IMR-90 (cell line): ENCODE measurements at places on chromosomes 16 and 17. TPM values are rescaled to one million over a fixed set of nuclear protein-coding genes. Genes with fewer than 3 reads are reported as not detected.

The CDH13 gene
- 45.8 and 74.7 TPM in 2 replicates for total RNA-seq

The SLC7A6OS gene
- total RNA-seq: 8.4 and 10.3 TPM in 2 replicates

The PSMC3IP gene
- 5.6 and 8.9 TPM in 2 replicates for total RNA-seq

The PIK3R5 gene
- not detected in 2 replicates for total RNA-seq

The FOXO3B gene
- 4.7 and 5.6 TPM in 2 replicates for total RNA-seq

The SPNS2 gene
- total RNA-seq: under 0.01 TPM in 1 of 2 replicates, not detected in the other

The CCL1 gene
- total RNA-seq: not detected in 2 replicates

The AATK gene
- under 0.01 TPM in 1 of 2 replicates, not detected in the other for total RNA-seq

The TEN1 gene
- 14.7 and 15.6 TPM in 2 replicates for total RNA-seq

The RAP1GAP2 gene
- 4.7 and 5.7 TPM in 2 replicates for total RNA-seq

The SYNGR2 gene
- total RNA-seq: 11.1 and 14.7 TPM in 2 replicates

The CPSF4L gene
- total RNA-seq: not detected in 2 replicates

The PRDM7 gene
- not detected in 2 replicates for total RNA-seq

The ATXN2L gene
- 10.3 and 12.9 TPM in 2 replicates for total RNA-seq

The GALR2 gene
- total RNA-seq: not detected in 2 replicates

The KRT32 gene
- total RNA-seq: not detected in 2 replicates

The C16orf96 gene
- total RNA-seq: not detected in 2 replicates

The PRM1 gene
- not detected in 2 replicates for total RNA-seq

The PARN gene
- 25.1 and 31.1 TPM in 2 replicates for total RNA-seq

The SNAI3 gene
- not detected in 2 replicates for total RNA-seq

The GAST gene
- not detected in 2 replicates for total RNA-seq

The SCIMP gene
- total RNA-seq: not detected in 2 replicates

The RASL10B gene
- total RNA-seq: 3.6 and 4.7 TPM in 2 replicates

The VTN gene
- under 0.01 and 0.18 TPM in 2 replicates for total RNA-seq

The ZPBP2 gene
- not detected in 2 replicates for total RNA-seq

The CACNG5 gene
- not detected in 2 replicates for total RNA-seq

The CD300E gene
- total RNA-seq: not detected in 2 replicates

The PRPSAP1 gene
- 29.2 and 34.4 TPM in 2 replicates for total RNA-seq

The NECAB2 gene
- under 0.01 TPM in 1 of 2 replicates, not detected in the other for total RNA-seq
